Upper lobe of right lung (tissue), 1 donor: ENCODE measurements at places on chromosomes 16 and 17. TPM values are rescaled to one million over a fixed set of nuclear protein-coding genes. Genes with fewer than 3 reads are reported as not detected.

- DNase-seq = no peak
These were observed 55.3 kb upstream of the ITGA2B start for GRCh38 chr17:44444735-44445105.

DNA sequence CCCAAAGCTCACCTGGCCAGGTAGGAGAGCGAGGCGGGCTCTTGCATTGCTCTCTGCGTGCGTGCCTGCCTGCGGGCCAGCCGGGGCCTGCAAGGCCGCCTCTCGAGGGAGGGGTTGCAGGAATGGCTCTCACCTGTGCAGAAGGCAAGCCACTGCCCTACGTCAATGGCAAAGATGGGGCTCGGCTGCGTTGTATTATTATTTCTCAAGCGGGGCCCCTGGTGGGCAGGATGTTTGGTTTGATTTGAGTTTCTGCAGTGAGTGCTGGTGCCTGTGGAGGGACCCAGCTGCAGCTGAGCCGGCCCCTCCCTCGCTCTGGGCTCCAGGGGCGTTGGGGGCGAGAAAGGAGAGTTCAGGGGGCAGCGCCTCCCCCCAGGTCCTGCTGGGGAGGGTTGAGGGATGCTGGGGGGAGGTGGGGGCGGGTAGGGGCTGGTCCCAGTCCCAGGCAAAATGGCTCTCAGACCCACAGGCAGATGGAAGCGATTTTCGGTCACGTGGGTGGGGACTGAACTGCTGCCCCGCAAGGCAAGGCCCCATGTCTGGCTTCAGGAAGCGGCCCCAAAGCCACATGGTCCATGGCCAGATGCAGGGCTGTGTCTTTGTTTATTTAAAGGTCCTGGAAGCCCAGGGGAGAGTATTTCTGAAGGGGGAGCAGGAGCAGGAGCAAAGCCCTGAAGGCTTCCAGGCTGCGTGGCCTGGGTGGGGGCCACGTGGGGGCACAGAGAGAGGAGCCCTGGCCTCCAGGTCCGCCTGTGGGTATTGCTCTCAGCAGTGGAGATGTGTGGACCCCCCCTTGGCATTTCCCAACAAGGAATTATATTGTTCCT is 338.8 kb downstream of the SEC14L1 start:
- no peak for DNase-seq

DNA sequence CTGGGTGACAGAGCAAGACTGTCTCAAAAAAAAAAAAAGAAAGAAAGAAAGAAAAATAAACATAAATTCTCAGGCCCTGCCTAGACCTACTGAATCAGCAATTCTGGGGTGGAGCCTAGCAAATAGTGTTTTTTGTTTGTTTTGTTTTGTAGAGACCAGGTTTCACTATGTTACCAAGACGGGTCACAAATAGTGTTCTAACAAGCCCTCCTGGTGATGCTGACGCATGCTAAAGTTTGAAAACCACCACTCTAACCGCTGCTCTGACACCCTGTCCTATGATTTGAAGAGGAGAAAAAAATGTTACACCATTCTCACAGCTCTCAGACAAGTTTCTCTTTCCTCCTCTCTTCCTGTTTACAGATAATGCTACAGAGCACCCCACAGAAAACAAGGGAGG is 1.5 kb downstream of the MRPL10 start:
- DNase-seq = no peak

DNA sequence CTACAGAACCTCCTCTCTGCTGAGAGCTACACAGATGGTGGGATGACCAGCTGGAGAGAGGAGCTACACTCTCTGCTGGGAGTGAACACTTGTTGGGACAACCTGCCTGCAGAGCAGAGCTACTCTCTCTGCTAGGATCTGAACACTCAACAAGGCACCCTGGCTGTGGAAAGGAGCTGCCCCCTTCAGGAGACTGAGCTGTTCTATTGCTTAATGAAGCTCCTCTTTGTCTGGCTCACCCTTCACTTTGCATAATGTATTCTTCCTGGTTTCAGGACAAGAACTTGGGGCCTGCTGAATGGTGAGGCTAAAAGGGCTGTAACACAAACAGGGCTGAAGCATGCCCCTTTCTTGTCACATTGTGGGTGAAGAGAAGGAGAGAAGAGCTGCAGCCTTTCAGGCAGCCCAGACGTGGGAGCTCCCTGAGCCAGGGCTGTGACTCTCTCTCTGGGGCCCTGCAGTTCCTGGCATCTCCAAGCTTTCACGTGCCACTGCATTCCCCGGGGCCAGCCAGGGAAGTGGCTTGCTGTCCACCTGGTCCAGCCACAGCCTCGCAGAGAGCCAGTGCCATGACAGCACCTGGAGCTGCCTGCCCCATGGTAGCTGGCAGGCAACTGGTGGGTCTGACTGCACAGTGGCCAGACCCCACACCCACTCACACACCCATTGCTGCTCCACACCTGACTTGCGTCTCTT is 272.8 kb upstream of the KCNJ16 start:
- DNase-seq = no peak

DNA sequence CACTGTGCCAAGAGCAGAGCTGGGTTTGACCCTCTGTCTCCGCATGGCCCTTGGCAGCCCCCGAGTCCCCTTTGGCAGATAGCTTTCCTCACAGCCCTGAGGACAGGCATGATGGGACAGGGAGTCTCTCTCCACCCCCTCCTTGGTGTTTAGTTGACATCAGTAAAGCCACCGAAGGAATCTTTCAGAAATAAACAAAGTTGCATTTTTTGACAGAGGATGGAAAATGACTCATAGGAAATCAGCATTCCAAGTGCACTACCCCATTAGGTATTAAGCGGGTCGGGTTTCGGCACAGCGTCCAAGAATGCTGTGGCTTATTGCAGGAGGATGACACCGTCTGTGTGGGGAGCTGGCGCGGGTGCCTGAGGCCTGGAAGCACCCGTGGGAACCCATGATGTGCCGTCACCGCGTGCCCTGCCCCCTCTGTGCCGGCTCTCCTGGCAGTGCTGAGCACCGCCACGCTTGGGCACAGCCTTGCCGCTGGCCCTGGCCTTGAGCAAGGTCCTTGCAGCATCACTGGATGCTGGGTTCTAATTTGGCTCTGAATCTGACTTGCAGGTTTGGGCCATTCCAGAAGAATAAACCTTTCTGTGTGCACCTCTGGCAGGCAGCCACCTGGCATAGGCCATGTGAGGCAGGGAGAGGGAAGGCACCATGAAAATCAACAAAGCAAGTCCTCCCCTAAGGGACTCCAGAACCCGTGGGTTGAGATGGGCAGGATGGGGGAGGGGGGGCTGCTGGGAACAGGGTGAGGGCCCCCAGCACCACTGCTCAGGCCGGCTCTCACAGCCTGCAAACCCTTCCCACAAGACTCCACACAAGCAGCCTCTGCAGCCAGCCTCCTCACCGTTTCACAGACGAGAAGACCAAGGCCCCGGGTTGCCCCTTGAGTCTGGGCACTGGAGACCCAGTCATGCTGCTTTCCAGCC is 50.5 kb upstream of the ZNF469 start:
- no peak for DNase-seq

- DNase-seq = no peak
These were observed 84.2 kb downstream of the ZFHX3 start for GRCh38 chr16:72963533-72964315.

- DNase-seq = no peak
These were observed 5.7 kb upstream of the HSD17B1 start for GRCh38 chr17:42547001-42547461.

GRCh38 chr17:65407017-65407416 is 154.4 kb downstream of the AXIN2 start:
- no peak for DNase-seq

- peak; percentile 89 for DNase-seq
These were observed 3.9 kb downstream of the SPATA20 start for GRCh38 chr17:50550661-50551432.

DNA sequence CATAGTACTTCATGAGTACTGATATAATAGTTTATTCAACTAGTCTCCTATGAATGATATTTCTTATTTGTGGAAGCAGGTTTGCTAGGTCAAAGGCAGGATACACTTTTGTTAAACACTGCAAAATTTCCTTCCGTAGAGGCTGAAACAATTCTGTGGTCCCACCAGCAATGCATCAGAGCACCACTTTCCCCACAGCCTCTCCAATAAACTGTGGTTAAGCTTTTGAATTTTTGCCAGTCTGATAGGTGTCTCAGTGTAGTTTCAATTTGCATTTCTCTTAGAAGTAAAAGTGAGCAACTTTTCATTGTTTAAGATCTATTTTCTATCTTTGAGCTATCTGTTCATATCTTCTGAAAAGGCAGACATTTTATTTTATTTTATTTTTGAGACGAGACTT is 36.4 kb upstream of the CORO6 start:
- DNase-seq = no peak

DNA sequence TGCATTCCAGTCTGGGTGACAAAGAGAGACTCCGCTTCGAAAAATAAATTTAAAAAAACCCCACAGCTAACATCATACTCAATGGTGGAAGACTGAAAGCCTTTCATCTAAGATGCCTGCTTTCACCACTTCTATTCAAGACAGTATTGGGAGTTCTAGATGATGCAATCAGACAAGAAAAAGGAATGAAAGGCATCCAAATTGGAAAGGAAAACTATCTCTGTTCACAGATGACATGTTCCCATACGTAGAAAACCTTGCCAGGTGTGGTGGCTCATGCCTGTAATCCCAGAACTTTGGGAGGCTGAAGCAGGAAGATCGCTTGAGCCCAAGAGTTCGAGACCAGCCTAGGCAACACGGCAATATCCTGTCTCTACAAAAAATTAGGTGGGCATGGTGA is 31.1 kb downstream of the RANBP10 start:
- DNase-seq = no peak

DNA sequence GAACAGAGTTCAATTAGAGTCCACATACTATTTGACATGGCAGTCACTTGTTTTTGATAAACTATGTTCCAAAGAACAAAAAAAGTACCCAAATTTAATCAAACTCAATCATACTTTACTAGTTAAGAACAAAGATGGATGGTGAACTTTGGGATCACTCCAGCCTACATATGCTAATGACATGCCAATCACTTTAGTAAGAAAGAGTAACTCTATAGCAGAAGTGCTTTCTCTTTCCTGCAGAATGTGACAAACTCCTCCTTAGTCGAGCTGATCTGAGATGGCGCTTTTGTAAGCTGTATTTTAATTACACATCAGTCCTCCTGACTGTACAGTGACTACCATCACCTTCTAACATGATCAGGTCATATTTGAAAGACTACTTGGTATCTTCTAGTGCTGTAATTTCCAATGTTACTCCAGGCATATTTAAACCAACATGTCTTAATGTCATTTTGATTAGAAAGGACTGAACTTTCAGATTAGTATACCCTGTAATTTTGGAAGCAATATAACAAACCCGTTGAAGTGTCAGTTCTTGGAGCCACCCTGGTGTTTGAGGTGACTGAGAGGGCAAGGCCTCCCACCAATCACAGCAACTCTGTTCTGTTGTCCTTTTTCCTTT is 4.1 kb downstream of the NETO2 start:
- DNase-seq = no peak

DNA sequence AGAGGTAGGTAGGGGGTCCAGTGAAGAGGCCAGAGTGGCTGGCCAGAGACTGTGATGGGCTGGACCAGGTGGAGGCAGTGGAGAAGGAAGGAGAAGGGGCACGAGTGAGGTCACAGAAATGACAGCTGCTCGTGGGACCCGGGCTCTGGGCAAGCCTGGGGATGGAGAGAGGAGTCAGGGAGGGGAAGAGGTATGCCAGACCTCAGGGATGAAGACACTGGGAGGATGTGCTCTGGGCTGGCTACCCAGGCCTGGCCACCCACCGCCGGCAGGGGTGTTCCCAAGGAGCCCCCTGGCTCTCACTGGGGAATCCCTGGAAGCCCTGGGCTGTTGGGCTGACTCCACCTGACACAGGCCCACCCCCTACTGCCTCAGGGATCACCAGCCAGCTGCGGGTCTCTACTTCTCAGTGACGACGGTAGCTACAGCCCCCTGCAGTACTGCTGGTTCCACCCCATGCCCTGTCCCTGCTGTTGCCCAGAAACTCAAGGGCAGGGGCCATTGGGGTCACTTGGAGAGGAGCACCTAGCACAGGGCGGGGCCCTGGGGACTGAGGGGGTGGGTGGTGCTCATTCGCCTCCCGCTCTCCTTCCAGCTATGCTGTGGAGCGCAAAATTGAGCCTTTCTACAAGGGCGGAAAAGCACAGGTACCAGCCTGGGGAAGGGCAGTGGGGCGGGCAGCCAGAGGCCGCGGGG is 1.8 kb downstream of the TBL3 start:
- DNase-seq = no peak

- DNase-seq = peak; percentile 83
These were observed 117.4 kb downstream of the HIC1 start for GRCh38 chr17:2172077-2172851.

DNA sequence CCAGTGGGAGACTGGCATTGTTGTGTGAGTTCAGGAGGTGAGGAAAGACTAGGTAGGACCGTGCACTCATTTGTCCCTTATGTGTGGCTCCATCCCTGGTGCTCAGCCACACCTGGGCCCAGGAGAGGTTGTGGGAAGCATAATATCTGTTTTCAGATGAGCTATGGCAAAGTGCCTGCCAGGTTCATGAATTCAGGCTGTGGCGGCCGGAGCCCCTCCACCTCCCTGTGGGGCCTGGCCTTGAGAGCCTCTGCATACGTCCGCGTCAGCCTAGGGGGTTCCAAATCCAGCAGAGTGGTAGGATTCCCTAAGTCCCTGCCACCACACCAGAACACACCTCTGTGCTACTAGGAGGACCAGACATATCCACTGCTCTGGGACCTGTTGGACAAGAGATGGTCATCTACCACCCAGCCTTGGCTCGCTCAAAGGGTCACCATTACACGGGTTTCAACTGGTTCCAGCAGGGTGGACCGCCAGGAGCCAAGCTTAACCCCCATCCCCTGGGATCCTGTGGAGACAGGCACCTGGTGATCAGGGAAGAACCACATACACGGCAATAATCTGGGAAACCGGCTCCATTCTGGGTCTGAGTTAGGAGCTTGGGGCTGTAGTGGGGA is 2.0 kb downstream of the B3GNT9 start:
- DNase-seq = no peak

RNF222 gene
- total RNA-seq = not detected

NDUFAB1 gene
- 49.2 TPM for total RNA-seq

RCVRN gene
- total RNA-seq = 0.17 TPM

ADAMTS18 gene
- 0.46 TPM for total RNA-seq

VPS9D1 gene
- 15.7 TPM for total RNA-seq

CHTF18 gene
- 12.3 TPM for total RNA-seq

KLHL10 gene
- total RNA-seq = 0.29 TPM

HBQ1 gene
- not detected for total RNA-seq

PRR35 gene
- total RNA-seq = not detected

PIPOX gene
- 0.87 TPM for total RNA-seq

FBXL16 gene
- total RNA-seq = 3.6 TPM

IGSF6 gene
- 88.4 TPM for total RNA-seq
